NCI-H2081 treated with DMSO at 0.1 percent for 48 hours (cell line): ENCODE measurements at places on chromosomes 1 and 21.

DNA sequence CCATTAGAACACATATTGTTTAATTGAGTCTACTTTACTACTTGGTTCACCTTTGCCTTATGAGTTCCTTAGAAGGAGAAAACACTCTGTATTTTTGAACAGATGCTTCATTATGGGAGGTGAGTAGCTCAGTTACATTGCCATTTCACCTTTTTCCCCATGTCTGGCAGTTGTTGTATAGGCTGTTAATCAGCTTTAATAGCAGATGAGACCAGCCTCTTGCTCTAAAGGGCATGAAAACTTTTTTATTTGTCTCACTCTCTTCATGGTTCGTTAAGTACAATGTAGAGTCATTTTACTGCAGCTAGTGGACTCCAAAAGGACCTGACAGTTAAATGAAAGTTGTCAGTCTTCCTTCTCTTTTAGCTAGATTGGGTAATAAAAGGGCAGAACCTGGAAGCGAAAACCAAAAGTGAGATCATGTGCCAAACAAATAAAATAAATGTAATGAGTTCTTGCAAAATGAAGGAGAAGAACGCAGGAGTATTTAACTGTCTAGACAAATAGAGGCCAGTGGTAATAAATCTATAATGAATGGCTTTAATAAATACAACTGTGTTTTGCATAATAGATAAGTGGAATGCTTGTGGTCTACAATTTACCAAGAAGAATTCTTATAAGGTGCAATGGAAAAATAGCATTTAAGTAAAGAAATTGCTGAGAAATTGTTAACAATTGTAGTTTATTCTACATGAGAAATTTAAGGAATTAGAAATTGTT, 180.0 kb upstream of the NEGR1 start:
- no peak for DNase-seq

GRCh38 chr1:66523562-66523961, 10.4 kb upstream of the SGIP1 start:
- no peak for DNase-seq

- DNase-seq = peak; percentile 60
Measured at GRCh38 chr1:49854741-49855140, 169.0 kb downstream of the AGBL4 start.

DNA sequence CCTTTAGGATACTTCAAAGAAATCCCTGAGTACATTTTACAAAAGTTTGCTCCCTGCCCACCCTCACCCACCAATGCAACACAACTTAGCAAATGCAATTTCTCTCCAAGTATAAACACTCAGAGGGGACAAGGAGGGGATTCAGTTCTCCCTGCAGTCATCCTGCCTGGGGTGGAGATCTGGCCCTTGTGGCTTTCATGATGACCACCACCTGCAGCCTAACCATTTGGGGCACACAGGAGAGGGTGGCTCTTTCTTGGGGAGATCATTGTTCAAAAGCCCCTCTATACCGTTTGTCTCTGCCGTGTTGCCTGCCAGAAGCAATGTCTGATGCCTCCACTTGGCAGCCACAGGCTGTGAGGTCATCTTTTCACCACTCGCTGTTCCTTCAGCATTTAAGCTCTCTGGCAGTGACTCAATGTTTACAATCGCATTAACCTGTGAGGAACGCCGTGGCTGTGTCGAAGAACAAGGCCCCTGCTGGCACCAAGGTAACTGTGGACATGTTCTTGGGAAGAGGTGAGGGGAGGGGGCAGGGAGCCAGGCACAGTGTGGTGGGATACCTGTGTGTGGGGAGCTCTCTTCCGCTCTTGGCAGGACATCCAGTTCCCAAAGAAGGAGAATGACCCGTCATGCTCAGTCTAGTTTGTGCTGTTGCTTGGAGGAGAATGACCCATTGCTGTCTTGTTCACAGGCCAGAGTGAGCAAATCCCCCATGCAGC, 103.9 kb upstream of the DUSP10 start:
- DNase-seq = peak; percentile 8

- DNase-seq = no peak
Measured at GRCh38 chr21:32978331-32979270, 47.1 kb upstream of the OLIG2 start.

DNA sequence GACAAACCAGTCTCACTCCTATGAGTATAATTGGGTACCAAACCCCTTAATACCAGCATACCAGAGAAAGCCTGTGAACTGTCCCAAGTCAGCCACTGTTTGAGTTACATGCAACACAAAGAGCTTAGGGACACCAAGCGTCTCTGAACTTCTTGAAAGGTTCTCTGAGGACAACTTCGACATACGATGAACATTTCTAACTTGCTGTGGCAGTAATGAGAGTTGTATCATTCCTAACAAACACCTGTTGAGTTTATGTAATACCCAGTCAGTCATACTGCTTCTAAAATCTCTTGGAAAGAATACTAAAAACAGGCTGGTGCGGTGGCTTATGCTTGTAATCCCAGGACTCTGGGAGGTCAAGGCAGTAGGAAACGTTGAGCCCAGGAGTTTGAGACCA, 18.4 kb downstream of the CCT8 start:
- DNase-seq = no peak

DNA sequence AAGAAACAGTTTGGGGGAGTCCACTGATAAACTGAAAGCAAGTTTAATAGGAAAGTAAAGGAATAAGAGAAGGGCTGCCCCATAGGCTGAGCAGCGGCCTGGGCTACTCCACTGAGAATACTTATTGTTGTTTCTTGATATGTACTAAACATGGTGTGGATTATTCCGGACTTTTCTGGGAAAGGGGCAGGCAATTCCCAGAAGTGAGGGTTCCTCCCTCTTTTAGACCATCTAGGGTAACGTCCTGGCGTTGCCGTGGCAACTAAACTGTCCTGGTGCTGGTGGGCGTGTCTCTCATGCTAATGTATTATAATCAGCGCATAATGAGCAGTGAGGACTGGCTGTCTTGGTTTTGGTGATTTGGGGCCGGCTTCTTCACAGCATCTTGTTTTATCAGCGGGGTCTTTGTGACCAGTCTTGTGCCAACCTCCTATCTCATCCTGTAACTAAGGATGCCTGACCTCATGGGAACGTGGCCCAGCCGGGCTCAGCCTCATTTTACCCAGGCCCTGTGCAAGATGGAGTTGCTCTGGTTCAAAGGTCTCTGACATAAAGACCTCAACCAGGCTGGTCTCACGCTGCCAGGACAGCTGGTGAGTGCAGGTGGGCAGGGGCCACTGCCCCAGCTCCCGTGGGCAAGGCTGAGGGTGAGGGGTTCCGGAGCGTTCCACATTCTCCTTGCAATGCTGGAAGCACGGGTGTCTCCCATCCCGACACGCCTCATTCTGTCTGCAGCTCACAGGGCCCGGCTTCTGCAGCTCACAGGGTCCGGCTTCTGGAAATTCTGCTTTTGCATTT, 19.6 kb upstream of the C1orf159 start:
- DNase-seq = no peak

DNA sequence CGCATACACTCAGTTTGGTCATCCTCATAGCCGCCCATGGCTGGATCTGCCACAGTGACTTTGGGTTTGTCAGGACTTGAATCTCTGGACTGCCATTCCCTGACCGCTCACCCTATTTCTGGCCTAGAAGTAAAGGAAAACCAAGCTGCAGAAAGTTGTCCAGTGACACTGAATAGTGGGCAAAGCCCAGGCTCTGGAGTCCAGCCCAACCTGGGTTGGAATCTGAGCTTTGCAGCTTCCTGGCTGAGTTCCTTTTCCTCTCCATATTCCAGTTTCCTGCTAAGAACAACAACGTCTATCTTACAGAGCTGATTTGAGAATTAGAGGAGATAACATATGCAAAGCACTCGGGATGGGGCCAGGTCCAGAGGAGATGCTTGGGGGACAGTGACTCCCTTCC, 15.6 kb upstream of the EIF4G3 start:
- DNase-seq = no peak

DNA sequence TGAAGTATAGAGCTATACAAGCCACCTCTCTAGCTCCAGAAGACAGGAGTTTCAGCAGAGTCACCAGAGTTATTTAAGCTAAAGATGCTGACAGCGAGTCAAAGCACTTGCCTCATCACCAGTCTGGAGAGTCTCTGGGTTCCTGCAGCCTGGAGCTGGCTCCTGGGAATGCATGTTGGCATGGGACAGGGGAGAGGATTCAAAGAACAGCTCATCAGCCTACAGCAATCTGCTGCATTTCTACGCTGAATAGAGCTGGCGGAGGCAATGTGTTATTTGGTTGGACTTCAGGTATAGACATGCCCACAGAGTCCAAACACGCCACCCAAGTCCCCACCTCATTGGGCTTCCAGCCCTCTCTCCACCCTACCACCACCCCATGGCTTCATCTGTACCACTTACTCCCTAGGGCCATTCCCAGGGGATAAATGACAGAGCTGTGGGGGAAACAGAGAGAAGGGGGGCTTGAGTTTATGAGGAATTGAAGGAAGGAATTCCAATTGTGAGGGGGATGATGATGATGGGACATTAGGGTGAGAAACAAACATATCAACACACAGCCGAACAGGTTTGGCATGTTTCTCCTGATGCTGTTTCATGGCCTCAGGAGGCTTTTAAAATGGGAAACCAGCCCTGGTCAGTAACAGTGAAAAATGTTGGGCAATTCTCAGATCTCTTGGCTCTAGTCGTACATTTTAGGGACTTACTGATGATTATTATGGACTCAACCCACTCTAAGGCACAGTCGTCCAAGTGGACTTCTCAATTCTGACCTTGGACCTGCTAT, 58.4 kb downstream of the PLEKHA6 start:
- DNase-seq = no peak

- no peak for DNase-seq
Measured at GRCh38 chr1:100366209-100366525, 13.9 kb downstream of the CDC14A start.

- no peak for DNase-seq
Measured at GRCh38 chr1:231431665-231432415, 9.8 kb upstream of the EGLN1 start.

GRCh38 chr1:210415846-210416448, 87.2 kb downstream of the HHAT start:
- DNase-seq = no peak

- no peak for DNase-seq
Measured at GRCh38 chr1:86852782-86853408, 61.0 kb downstream of the SELENOF start.

DNA sequence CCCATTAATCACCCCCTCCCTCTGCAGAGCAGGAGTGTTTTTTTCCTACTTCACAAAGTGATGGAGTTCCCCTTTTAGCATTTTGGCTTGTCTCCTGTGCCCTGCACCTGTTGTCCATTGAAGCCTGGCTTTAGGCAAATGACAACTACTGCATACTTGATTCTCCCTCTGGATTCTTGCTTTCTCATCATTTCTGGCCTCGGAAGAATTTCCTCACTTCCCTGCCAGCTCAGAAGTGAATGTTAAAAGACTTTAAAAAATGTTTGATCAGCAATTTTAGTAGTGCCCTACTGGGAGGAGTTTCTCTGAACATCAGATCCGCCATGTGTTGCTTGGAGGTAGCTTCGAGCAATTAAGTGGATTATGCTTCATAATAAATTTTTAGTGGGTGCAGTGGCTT, 28.1 kb downstream of the RCOR3 start:
- DNase-seq = no peak
